ENCODE measurements at places on chromosomes 7 and 10. TPM values are rescaled to one million over a fixed set of nuclear protein-coding genes. Genes with fewer than 3 reads are reported as not detected.

DNA sequence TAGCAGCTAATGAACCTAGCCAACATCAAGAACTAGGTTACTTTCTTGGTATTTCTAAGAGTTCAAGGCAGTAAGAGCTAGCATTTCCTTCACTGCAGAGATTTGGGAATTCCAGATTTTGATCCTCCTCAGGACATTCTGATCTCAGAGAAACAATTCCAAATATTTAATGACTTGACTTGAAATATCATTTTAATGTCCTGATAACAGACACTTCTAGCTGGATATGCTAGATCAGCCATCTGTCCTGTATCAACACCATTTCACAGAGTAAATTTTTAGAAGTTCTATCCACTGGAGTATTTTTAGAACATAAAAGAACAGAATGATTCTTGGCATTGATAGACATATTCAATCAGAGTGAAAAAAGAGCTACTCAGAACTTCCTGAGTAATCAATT lies 151.3 kb downstream of the RAPGEF5 start:
- DNase-seq: no peak

DNA sequence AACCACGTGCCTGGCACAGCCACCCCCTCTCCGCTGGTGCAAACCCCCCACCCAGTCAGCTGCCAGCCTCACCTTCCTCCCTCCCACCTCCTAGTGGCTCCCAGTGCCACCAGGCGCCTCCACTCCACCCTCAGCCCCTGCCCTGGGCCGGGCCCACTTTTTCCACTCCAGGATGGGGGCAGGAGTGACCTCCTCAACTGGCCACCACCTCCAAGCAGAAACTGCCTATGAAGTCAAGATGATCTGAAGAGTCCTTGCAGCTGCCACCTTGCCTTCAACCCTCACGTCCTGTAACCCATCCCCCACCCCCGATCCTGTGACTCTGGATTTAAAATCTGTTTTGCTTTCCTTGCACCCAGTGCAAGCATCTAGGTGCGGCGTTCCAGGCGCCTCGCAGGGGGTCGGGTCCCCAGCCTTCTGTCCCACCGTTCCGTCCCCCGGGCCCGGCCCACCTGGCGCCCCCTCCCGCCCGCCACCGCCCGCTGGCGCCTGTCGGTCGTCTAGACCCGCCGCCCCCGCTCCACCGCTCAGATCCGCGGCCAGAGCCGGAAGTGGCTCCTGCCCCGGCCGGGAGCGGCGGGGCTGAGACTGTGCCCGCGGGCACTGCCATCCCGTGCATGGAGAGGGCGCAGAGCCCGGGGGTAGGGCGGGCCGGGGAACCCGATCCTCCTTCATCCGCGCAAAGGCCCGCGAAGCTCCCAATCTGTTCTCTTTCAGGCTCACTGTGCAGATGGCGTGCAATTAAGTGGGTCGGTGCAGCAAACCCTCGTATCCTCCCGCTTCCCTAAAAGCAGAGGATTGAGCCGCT lies 51.2 kb upstream of the GTF2I start:
- DNase-seq: peak; percentile 67

DNA sequence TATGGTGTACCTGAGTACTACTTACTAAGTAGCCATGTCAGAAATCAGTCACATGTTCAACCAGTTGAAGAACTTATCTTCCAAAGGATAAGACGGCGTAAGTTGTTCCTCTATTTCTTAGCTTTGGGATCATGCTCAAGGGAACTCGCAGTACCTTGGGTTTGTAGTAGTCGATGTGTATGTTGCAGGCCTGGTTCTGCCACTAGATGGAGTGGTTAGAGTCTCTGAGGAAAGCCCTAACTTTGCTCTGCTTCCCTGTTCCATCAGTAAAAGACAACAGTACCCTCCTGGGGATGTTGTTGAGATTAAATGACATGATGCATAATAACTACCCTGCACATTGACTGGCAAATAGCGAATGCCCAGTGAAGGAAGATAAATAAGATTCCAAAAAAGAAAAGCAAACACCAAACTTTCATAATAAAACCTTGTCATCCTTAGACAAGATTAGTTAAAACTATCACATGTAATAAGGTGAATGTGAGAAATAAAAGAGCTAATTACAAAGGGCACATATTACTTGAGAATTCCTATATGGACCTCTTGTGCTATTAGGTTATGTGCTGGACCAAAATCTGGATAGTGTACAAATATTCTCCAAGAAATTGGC lies 165.9 kb downstream of the ABCA13 start:
- no peak for DNase-seq

- DNase-seq: no peak
These were observed 98.5 kb upstream of the LRRTM3 start for GRCh38 chr10:66827353-66827752.

- no peak for DNase-seq
These were observed 695.5 kb downstream of the INHBA start for GRCh38 chr7:41007351-41007751.

DNA sequence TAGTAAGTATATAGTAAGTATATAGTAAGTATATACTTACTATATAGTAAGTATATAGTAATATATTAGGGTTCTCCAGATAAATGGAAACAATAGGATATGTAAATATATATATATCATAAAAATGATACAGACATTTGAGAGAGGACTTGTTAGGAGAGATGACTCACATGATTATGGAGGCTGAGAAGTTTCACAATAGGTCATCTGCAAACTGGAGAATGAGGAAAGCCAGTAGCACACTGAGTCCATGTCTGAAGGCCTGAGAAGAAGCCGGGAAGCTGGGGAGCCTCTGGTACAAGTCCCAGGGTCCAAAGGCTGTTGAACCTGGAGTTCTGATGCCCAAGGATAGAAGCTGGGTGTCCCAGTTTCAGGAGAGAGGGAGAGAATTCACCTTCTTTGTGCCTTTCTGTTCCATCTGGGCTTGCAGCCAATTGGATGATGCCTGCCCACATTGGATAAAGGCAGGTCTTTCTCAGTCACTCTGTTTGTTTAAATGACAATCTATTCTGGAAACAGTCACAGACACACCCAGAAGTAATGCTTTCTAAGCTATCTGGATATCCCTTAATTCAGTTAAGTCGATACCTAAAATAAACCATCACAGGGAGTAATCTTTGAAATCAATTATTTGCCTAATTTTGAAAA lies 205.5 kb upstream of the CDC14C start:
- no peak for DNase-seq

DNA sequence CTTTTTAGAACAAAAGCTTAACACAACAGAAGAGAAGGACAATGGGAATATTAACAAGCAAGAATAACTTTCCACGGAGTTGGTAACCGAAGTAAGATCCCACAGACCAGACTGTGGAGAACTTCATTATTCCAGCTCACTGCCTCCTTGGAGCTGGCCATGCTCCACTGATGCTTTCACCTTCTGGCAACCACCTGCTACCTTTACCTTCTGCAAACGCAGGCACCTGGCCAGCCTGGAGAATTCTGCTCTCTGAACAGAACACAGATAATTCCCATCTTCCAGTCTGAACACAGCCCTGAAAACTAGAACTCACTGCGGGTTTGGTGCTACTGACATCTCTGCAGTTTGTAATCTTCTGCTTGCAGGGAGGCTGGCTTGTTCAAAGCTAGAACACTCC lies 66.5 kb downstream of the JAZF1 start:
- no peak for DNase-seq

DNA sequence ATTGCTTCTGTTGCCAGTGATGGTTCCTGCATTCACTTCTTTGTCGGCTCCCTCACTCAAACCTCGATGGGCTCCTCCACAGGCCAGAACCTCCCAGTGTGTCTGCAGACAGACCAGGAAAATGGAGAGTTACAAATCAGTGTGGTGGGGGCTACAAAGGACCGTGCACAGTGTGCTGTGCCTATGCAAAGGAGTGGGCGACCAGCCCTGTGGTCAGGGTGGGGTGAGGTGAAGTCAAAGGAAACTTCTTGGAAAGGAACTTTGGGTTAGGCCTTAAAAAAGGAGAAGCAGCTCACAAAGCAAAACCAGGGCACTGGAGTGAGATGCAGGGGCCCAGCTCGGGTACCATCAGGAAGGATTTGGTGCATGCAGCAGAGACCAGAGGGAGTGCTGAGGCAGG lies 304.3 kb upstream of the ZMIZ1 start:
- no peak for DNase-seq

GRCh38 chr7:38907766-38908165 lies 1.2 kb downstream of the VPS41 start:
- DNase-seq: no peak

- DNase-seq: no peak
These were observed 70.1 kb upstream of the EEPD1 start for GRCh38 chr7:36082910-36083309.

DNA sequence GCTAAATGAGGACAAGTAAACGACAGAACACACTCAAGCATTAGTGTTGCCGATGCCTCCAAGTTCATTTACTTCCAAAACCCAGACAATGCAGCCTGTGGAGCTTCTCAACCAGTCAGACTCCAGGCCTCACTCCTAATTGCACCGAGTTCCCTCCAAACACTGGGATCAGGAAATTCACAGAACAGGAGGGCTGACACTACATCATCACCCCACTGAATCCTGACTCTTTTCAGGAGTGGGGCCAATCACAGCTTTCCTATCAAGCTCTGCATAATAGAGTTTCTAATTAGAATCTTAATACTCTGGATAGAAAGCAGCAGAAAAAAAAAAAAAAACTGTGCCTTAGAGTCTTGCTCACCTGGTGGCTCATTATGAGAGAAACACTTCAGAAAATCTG lies 103.7 kb downstream of the GLI3 start:
- no peak for DNase-seq

DNA sequence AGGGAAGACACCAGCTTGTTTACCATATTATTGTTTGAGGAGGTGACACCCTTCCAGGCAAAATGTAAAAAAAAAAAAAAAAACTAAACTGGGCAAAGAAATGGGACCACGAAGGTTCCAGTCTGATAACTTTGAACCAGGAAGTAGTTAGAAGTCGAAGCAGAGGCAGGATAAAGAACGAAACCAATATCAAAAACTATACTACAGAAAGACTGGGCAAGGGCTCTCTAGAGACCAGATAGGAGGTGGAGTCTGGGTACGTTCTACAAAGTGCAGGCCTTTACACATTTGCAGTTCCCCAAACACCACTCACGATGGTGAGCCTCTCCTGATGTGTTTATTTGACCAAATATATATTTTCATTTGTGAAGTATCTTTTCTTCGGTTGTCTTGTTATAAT lies 125.7 kb upstream of the CDK1 start:
- DNase-seq: no peak

- DNase-seq: peak; percentile 28
These were observed at the start of gene LRRTM3 for GRCh38 chr10:66925896-66926715. Gene LRRTM3, plus strand, starts transcription at chr10:66926036.

DNA sequence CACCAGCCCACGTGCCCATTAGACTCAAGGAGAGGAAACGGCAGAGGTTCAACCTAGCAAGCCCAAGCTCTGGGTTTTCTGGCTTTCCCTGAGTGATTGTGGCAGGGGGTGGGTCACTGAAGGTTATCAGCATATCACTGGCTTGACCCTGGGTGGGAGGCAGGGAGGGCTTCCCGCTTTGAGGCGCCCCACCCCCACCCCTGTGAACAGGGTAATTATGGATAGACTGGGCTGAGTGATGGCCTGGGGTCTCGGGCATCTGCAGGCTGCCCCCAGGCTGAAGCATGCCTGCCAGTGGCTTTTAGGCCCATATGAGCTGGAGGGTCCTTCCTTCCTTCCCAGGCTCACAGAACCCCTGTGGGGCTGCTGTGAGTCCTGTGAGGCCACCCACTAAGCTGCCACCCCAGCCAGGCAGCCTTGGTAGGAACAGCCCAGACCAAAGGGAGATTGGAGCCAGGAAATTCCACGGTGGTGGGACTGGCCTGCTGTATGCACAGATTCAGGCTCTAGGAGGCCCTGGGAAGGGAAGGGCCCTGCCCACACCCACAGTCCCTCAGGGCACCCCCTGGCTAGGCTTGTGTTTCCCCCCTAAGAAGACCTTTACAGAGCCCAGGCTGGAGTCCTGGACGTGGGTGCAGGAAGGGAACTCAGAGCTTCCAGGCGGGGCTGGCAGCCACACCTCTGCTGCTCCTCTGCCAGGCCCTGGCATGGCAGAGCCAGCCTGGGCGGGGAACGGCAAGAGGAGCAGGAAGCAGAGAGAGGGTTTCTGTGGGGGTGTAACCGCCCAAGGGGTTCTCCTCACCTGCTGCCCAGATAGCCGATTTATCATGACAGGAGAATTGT lies 33.1 kb downstream of the GPRIN2 start:
- DNase-seq: peak; percentile 54

- DNase-seq: no peak
These were observed 83.8 kb downstream of the FAM204A start for GRCh38 chr10:118258285-118258684.

DNA sequence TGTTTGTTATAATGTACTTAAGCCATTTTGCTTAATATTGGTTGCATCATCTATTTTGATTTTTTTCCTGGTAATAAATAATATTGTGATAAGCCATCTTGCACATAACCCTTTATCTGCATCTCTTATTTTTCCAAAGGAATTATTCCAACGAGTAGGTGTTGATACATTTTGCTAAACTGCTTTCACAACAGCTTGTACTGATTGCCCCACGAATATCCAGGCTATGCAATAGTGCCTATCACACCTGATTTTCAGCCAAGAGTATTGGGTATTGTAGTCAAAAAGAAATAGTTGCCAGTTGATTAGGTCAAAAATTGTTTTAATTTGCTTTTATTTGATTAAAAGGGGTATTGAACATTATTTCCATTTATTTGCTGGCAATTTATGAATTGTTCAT lies 20.7 kb downstream of the CREB5 start:
- no peak for DNase-seq

DNA sequence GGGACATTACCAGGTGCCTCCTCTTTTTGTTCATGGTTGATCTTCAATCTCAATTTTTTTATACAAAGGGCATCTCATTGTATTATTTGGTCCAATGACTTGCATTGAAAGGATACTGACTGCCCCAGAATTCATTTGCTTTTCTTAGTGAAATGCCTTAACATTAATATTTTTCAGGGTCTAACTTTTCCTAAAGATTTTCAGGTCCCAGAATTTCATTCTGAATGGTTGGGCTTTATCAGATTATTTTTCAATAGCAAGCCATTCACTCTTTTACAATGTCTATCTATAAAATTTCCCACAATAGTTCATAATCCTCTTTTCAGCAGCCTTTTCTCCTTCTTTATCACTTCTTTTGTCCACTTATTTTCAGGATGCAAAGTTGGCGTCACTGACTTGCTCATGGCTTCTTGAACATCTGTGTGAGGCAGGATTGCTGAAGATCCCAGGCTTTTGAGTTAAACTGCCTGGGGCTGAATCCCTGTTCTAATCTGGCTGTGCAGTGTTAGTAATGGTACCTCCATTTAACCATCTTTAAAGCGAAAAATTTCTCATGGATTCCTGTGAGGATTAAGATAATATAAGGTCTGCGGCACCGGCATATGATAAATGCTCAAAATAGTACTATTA lies 131.7 kb upstream of the HDAC9 start:
- DNase-seq: no peak

- DNase-seq: no peak
These were observed 578.7 kb downstream of the GRID1 start for GRCh38 chr10:85787881-85788280.

- DNase-seq: no peak
These were observed 45.2 kb downstream of the COL1A2 start for GRCh38 chr7:94439893-94440381.

GATA3 gene
- total RNA-seq: 1.1 TPM

PKD2L1 gene
- not detected for total RNA-seq

EFCAB10 gene
- not detected for total RNA-seq

PGAM2 gene
- 967 TPM for total RNA-seq

HOXA5 gene
- not detected for total RNA-seq

Data from left ventricle myocardium superior (tissue), 1 donor.